ENCODE measurements at places on chromosomes 5 and 9.

DNA sequence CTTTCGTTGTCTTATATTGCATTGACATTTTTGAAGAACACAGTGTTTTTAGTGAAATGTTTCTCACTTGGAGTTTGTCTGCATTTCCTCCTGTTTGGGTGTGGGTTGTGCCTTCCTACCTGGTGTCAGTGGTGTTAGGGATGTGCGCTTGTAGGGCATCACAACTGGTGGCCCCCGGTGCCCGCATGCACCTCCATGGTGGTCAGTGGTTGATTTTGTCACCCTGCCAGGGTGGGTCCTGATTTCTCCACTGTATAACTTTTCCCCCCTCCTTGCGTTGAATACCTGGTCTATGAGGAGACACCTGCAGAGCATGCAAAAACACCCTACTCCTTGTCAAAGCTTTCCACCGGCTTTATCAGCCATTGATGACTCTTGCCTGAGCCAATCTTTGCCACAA is 132.9 kb downstream of the BARX1 start:
- DNase-seq = no peak

DNA sequence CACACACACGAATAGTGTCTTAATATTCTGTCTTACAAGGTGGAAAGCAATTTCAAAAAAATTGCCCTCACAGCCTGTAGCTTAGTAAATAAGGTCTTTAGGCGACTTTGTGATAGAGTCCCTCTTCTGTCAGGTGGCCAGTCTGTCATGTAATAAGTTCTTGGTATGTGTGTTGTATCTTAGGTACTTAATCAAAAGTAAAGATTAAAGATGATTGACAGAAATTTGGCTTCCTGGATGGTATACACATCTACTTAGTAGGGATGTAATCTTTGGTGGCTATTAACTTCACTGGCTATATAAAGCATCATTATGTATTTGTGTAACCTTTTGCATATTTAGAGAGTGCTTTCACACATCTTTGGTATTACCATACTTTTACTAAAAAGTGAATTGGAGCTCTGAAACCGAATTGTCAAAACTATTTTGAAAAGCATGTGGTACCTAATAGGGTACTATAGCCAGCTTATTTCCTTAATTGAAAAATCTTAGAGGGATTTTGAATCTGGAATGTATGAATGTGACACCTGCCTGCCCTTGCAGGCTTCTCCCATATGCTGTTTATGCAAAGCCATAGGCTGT is 3.4 kb downstream of the G3BP1 start:
- no peak for DNase-seq

GRCh38 chr9:136022731-136023409 is 61.7 kb upstream of the UBAC1 start:
- DNase-seq = no peak

DNA sequence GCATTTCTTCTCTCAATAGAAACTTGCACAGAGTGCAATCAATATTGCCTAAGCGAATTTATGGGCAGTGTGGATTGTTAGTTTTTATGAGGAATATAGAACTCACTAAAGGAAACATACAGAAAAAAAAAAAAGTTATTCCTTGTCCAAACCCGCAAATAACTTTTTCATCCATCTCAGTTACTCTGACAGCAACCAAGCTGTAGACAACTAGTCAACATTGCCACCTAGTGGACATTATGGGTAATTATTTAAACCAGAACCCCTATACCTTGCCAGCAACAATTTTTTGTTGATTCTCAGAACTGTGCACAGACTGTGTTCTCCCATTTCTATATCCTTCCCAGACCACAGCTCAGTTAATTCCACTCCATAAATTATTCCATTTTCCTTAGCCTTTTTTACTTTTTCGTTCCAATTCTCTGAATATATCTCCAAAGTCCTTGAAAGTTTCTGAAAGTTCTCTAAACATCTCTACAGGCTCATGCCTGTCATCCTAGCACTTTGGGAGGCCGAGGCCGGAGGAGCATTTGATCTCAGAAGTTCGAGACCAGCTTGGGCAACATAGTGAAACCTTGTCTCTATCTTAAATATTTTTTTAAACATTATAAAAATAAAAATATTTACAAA is 2.6 kb upstream of the AFAP1L1 start:
- no peak for DNase-seq

- DNase-seq = no peak
Measured at GRCh38 chr5:128035689-128036088, 47.9 kb upstream of the SLC12A2 start.

GRCh38 chr5:78235289-78235688 is 59.2 kb downstream of the AP3B1 start:
- DNase-seq = no peak

GRCh38 chr9:18330401-18331309 is 143.3 kb upstream of the ADAMTSL1 start:
- DNase-seq = no peak

- no peak for DNase-seq
Measured at GRCh38 chr9:114153761-114154599, 1.4 kb upstream of the COL27A1 start.

- peak; percentile 55 for DNase-seq
Measured at GRCh38 chr9:37302277-37302676, 120.2 kb upstream of the GRHPR start.

- no peak for DNase-seq
Measured at GRCh38 chr5:56175021-56175420, 58.1 kb downstream of the ANKRD55 start.

DNA sequence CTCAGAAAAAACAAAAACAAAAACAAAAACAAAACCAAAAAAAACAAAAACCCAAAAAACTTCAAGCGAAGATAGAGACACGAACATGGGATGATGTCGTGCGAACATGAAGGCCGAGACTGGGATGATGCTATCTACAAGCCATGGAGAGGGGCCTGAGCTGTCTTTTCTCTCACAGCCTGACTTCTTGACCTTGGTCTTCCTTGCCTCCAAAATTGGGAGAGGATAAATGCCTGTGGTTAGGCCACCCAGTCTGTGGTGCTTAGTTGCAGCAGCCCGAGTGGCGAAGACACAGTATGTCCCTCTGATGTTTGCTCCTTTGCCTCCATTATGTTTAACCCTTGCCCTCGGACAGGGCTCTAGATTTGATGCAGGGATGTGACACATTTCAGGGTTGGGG is 130.4 kb upstream of the BASP1 start:
- no peak for DNase-seq

GRCh38 chr5:14757850-14758249 is 93.3 kb downstream of the OTULIN start:
- peak; percentile 33 for DNase-seq

DNA sequence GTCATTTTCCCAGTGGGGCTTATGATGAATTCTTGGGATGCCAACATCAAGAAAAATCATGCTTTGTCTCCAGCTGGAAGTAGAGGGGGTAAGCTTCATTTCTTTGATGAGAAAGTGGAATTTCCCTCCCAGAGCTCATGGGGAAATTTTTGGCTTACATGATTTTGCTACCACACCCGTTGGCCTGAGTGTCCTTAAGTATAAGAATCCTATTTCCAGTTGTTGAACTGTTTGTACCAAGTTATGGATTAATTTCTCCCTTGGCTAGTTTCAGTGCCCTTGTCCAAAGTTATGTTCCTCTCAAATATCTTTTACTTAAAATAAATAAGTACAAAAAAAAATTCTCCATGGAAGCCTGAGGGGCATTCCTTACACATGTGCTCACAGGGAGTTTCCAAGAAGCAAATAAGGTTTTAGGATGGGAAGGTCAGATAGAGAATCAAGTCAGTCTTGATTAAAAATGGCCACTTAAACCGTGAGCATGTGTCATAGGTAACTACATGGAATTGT is 82.3 kb downstream of the PTCD2 start:
- no peak for DNase-seq

GRCh38 chr9:137145731-137146526 is 7.0 kb downstream of the GRIN1 start:
- DNase-seq = no peak

GRCh38 chr9:87247097-87247496 is 250.6 kb upstream of the DAPK1 start:
- DNase-seq = no peak

DNA sequence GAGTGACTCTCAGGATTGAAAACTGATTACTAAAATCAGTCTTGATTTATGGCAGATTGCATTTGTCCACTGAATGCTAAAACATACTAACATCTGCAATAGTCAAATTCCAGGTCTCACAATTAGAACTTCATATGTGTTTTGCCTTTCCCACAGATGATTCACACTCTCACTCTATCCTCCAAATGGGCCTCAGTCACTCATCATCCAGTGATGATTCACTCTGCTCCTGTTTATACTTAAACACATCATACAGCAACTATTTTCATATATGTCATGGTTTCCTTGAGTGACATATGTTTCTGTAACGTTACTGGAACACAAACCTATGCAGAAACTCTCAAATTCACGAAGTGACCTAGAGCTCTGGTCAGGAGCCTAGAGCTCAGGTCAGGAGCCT is 512.9 kb downstream of the HINT1 start:
- DNase-seq = no peak

DNA sequence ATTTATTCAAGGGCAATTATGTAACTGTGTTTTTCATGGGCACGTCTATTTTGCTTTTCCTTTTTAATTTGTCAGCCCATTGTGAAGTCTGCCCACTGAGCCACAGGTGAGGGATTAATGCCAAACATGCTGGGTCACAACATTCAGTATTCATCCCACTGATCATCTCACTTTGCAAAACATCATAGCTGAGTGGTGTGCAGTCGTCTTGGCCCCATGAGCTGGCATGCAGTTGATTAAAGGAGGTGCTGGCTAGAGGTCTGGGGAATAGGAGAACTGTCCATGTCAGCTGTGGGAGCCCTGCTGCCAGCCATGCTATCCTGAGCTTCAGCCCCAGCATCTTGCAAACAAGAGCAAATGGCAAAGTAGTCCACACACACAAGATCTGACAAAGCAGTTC is 11.7 kb upstream of the ESM1 start:
- no peak for DNase-seq

- DNase-seq = no peak
Measured at GRCh38 chr5:76022611-76023010, 60.6 kb upstream of the SV2C start.

DNA sequence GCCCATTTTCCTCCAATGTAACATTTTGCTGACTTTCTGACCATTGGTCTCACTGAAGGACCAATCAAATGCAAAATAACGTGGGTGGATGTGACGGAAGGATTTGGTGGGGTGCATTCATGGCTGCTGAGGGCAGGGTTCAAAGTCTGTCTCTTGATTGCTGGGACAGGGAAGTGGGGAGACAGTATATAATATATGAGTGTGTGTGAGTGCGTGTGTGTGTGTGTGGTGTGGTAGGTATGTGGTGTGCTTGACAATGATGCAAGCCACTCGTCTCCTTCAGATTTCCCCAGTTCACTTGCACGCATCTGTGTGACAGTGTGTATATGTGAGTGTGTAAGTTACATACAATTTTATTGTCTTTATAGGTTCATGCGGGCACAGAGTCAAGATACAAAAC is 477.3 kb downstream of the DIRAS2 start:
- DNase-seq = no peak

GRCh38 chr9:35618854-35619799 is 914 bp upstream of the CD72 start:
- peak; percentile 74 for DNase-seq

DNA sequence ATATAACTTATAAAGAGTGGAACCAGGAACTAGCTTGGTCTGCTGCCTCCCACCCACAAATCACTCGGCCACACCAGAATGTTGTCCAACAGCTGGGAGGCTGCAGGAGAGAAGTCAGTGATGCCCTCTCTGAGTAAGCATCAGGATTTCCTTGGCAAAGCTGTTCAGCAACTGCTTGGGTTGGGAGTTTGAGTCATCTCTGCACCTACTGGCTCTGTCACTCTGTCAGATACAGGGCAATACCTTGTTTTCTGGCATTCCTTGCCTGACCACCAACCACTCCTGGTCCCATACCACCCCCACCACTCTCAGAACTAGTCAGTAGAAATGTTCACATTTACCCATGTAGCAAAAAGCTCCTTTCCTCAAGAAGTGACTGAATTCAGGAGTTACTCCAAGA is 36.8 kb upstream of the GCNT4 start:
- DNase-seq = no peak

DNA sequence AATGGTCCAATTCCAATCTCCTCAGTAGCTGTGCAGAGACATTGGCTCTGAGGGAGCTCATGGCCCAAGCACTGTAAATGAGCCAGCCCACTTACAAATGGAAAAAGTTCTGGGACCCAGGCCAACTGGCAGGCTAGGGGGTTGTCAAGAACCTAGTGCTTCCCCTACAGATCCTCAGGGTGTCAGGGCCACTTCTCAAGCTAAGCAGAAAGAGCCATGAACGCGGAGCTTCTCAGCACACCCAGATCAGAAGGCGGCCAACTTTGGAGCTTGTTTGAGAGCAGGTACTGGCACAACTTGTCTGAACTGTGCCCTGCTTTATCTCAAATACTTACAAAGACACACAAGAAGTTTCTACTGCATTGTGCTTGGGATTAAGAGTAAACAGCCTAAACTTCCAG is 17.5 kb downstream of the TLE1 start:
- no peak for DNase-seq

DNA sequence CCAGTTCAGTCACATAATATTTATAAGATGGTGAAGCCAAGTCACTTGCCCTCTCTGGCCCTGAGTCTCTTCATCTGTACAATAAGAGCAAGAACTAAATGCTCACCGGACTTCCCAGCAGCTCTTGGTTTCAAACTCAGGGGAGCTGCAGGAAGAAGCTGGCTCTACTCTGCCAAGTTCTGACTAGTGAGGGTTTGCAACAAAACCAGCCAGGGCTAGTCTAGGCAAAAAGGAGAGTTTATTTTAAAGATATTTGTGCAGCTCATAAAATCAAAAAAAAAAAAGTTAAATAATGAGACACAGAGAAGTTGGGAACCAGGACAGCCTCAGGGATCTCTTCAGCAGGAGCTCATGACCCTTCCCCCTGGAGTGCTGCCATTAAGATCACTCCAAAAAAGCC is 107.3 kb downstream of the DOCK2 start:
- DNase-seq = no peak

- no peak for DNase-seq
Measured at GRCh38 chr5:1670351-1670750, 129.3 kb downstream of the MRPL36 start.

DNA sequence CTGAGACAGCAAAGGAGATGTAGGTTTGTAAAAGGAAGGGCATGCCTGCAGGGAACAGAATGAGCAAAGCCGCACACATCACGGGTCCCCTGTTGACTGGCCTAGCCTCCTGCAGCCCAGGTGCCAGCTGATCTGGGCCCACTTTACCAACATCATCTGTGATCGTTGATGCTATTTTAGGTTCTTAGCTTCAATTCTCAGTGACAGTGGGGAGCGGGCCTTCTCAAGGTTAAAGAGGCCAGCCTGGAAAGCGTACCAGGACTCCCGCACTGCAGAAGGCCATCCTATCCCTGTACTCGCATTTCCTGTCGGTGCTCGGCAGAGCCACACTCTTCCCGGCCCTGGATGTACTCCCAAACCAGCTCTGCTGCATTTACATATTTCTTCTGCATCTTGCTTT is 213.5 kb upstream of the IRX1 start:
- no peak for DNase-seq

DNA sequence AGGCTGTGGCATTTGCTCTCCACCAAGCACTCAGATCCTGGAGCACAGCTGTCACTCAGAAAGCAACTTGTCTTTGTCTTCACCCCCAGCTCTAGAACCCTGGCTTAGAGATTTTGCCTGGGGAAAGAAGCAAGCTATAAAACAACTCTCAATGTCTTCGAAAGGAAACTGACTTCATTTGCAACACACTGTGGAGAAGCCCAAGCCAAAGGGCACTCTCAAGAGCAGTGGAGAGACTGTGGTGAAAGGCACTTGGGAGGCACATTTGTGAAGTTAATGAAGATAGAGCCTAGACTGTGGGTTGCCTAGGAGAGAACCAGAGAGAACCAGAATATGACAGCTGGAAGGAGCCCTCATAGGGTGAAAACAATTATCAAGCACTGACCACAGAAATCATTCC is 103.4 kb downstream of the CFAP95 start:
- no peak for DNase-seq

- no peak for DNase-seq
Measured at GRCh38 chr9:71760901-71761300, 7.4 kb downstream of the CEMIP2 start.

Measured in CD4-positive, alpha-beta T cell treated with Interleukin-15 for 1 hour (primary cell).